Mesendoderm (in vitro differentiated cells): ENCODE measurements at places on chromosomes 6 and 20.

GRCh38 chr20:37726971-37727956 is 33.4 kb downstream of the CTNNBL1 start:
- DNase-seq, result peak; percentile 89

DNA sequence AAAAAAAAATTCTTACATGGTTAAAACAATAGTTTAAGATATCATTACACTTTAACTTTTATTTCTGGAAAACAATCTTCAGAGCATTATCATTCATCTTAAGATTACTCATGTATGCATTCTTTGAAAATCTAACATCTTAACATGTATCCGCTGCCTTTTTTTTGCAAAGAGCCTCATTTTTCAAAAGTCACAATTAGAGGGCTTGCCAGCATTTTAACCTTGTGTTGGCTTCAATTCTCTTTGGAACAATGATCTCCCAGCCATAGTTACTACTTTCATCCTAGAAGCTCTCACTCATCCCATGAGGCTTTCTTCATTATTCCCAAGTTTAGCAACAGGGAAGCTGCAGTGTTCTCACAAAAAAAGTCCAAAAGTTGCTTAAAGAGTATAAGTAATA is 330.8 kb downstream of the BCKDHB start:
- DNase-seq, result no peak

GRCh38 chr20:62156592-62157386 is 13.2 kb downstream of the SS18L1 start:
- DNase-seq, result peak; percentile 86

DNA sequence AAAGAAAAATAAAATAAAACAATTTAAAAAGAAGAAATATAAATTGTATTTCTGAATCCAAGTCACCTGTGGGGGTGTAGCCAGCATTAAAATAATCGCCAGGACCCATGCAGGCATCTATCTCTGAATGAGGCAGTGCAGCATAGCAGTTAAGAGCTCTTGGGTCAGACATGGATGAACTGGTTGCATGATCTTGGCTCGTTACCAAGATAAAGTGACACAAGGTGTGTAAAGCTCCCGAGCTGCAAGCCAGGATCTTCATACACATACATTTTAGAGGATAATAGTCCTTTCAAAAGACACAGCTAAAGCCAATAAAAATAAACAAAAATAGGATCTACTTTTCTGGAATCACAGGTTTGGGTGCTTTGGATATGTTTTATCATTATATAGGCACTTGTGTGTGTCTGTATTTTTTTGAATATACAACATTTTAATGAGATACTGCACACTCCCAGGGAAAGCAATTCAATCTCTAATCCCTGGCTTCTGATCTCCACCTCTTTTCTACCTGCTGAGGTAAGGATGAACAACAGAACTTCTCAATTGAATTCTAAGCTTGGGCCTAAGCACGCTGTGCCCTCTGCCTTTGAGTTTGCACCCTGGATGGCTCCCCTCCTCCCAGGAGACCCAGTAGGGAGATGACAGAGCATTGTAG is 8.9 kb downstream of the TRIM10 start:
- DNase-seq, result no peak

GRCh38 chr6:9921366-9921765 is 493.5 kb downstream of the TFAP2A start:
- no peak for DNase-seq

DNA sequence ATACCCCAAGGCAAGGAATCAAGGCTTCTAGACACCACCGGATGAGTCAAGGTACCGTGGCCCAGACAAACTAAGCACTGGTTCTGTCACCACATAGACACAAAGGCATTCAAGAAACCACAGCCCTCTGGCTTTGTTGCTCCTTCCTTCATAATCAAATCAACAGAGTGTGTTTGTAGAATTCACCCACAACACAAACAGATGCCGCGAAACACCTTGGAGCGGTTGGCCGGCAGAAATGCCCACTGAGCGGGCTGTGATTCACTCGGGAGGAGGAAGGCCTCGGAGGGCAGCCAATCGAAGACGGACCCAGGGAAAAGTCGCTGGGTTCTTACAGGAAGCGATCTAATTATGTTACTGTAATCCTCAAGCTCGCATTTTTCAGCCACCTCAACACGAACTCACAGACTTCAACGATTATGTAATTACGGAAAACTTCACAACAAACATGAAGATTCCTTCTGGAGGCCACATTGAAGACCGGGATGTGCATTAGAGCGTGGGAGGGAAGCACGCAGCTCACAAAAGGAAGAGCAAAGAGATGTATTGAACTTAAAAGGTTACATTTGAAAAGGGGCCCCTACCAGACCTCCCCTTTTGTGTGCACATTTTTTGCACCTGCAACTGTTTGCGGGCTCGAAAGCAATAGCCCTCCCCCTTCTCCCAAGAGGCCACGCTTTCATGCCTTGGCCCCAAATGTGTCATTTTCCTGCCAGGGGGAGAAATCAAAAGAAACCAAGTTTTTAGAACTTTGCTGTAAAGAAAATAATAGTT is 184.7 kb upstream of the PREP start:
- no peak for DNase-seq

GRCh38 chr6:17709476-17709875 is 2.8 kb upstream of the NUP153 start:
- DNase-seq, result no peak

DNA sequence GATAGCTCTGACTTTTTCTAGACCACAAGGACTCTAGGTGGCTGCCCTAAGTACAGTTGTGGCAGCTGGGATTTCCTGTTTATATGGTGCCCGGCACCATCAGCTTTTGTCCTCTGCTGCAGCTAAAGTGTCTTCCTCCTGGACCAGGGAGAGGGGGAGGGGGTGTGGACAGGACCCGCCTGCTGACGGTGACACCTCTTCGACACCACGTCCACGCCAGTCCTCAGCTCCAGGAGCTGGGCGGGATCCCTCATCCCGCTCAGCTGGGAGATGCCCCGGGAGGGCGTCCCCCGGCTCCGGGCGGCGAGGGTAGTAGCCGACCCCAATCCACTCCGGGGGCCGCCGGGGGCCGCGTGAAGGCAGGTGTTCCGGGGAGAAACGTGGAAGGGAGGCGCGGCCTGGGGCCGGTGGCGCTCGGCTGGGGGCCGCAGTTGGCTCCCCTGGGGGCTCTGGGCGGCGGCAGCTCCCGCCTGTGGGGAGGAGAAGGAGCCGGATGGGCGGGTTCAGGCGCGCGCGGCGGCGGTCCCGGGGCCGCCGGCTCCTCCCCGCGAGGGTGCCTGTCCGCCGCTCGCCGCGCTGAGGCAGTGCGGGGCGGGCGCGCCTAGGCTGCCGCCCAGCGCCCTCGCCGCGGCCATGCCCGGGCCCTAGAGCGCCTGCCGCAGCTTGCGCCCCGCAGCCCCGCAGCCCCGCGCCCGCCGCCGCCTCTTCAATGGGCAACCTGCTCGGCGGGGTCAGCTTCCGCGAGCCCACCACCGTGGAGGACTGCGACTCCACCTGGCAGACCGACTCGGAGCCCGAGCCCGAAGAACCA is at the start of gene OGFRL1:
Gene OGFRL1 (plus strand): TSS at position 584 of the 811 bp plus-strand sequence. CDS start 126 bp downstream, at position 710.
- peak; percentile 77 for DNase-seq

DNA sequence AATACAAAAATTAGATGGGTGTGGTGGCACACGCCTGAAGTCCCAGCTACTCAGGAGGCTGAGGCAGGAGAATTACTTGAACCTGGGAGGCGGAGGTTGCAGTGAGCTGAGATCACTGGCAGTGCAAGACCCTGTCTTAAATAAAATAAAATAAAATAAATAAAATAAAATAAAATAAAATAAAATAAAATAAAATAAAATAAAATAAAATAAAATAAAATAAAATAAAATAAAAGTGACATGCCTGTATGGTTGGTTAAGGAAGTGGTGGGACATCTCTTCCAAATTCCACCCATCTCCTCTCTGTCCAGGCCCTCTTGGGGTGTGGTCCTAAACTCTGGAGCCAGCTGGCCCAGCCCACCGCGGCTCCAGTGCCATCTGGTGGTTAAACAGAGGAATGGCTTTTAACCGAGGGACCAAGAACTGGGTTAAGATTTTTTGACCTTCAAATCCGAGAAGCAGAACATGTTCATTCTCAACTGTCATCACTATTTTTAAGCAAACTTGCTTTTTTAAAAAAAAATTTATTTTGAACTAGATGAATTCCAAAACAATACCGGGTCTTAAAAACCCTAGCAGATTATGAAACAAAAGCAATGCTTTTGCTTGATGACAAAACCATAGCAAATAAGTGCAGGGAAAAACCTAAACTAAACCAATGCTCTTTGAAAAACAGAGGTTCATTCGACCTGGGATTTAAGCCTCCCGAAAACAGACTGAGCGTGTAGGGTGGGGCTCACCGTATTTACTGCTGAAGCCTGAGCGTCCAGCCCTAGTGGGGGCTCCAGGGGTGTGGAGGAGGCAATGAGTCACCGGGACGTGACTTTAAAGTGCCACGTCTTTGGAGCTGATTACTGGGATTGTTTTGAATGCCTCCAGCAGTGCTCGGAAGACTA is 68.8 kb downstream of the CDC5L start:
- DNase-seq, result peak; percentile 63

DNA sequence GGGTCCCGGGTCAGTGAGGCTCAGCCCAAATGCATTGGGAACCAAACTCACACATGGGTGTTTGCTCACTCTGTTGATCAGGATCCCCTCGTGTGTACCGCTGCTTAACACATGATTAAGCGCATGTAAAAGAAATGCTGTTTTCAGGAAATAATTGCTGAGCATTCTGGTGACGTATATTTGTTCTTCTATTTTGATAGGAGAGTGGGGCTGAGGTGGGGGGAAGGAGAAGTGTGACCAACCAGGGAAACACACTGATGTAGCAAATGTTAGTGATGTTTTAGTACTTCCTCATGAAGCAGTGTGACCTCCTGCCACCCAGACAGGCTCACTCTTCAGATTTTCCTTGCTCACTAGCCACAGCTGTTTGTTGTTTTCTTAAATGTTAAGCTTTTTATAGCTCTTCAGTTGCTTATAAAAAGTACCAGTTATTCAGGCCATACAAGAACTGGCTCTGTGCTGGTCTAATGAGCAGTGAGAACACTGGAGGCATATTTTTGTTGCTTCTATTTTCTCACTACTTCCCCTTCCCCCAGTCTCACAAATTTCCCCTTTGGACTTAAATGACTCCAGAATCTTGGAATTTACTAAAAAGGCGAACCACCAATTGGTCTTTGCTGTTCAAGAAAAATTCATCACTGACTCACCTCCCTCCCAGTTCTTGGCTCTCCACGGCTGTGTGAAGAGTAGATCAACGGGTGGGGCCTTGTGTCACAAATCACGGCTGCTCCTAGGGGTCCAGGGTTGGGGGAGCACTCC is 79.2 kb upstream of the BACH2 start:
- DNase-seq, result no peak

DNA sequence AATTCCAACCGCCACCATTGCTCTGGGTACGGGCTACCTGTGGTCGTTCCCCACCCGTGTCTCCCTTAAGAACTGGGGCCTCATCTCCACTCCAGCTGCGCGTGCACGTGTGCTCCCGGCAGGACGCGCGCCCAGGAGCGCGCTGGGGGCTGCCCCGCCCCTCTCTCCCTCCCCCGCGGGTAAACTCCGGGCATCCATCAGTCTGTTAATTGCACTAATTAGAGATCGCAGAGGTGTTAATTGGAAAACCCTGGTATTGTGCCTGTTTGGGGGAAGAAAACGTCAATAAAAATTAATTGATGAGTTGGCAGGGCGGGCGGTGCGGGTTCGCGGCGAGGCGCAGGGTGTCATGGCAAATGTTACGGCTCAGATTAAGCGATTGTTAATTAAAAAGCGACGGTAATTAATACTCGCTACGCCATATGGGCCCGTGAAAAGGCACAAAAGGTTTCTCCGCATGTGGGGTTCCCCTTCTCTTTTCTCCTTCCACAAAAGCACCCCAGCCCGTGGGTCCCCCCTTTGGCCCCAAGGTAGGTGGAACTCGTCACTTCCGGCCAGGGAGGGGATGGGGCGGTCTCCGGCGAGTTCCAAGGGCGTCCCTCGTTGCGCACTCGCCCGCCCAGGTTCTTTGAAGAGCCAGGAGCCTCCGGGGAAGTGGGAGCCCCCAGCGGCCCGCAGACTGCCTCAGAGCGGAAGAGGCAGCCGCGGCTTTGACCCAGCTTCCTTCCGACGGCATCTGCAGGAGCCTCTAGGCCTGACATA is 14.4 kb downstream of the FOXP4 start:
- DNase-seq, result peak; percentile 89

GRCh38 chr6:2162079-2162445 is 83.3 kb downstream of the GMDS start:
- DNase-seq, result no peak

- no peak for DNase-seq
Measured at GRCh38 chr20:64207641-64208590, 43.7 kb downstream of the MYT1 start.

GRCh38 chr6:140314682-140315081 is 940.2 kb upstream of the CITED2 start:
- no peak for DNase-seq

- DNase-seq, result no peak
Measured at GRCh38 chr20:40103420-40103819, 585.6 kb downstream of the MAFB start.

DNA sequence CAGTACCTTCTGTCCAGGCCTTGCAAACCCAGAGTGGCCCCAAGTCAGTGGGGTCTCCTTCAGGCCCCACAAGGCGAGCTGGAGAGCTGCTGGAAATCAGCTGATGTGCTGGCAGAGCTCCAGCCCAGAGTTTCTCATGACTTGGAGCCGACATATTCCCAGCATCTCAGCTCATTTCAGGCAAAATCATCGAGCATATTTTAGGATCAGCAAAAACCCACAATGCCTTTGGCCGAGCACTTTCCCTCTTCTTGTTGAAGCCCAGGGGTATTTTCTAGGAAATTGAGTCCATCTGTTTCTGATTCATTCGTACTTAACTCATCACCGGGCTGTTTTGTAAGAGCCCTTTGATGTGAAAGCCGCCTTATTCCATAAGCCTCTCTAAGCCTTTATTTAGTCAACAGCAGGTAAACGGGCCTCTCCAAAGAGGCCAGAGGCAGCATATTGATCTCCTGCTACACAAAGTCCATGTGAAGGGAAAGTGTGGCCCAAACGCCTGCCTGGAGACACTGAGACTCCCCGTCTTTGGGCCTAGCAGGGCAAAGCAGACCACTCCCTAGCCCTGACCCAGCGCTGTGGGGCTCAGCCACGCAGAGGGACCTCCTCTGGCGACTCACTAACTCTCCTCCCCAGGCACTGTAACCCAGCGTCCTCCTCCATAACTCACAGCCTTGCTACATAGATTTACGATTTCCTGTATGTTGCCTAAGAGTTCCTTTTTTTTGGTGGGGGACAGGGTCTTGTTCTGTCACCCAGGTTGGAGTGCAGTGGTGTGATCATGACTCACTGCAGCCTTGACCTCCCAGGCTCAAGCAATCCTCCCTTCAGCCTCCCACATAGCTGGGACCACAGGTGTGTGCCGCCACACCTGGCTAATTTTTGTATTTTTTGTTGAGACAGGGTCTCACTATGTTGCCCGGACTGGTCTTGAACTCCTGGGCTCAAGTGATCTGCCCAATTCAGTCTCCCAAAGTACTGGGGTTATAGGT is 12.1 kb upstream of the C20orf203 start:
- no peak for DNase-seq

- DNase-seq, result peak; percentile 38
Measured at GRCh38 chr20:1291191-1291741, 25.2 kb downstream of the SNPH start.
